Stimulated activated CD8-positive, alpha-beta memory T cell treated with anti-CD3 and anti-CD28 coated beads, Interleukin-7, amount 100 ng/mL, for 4 hours (primary cell): ENCODE measurements at places on chromosomes 6 and 20.
A peak's percentile ranks its signal among the peaks of the same experiment; 100 is the strongest.

- DNase-seq = no peak
Observed at GRCh38 chr6:160085226-160085625, 36.4 kb upstream of the SLC22A1 start.

DNA sequence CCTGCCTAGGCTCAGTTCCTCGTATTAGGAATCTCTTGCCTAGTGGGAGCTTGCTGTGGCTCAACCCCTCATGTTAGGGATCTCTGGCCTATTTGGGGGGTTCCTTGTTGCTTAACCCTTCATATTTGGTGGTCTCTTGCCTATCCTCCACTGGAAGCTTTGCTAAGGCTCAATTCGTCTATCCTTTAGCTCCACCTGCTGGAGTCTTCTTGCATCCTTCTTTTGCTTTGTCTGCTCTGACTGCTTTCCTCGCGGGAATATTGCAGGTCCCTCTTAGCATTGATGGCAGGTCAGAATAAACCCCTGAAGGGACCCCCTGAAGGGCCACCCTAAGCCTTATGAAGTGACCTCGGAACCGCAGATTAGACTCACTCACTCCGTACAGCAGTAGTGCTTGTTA lies 203.0 kb upstream of the TBX18 start:
- DNase-seq = no peak

- no peak for DNase-seq
Observed at GRCh38 chr20:40173872-40174271, 515.2 kb downstream of the MAFB start.

DNA sequence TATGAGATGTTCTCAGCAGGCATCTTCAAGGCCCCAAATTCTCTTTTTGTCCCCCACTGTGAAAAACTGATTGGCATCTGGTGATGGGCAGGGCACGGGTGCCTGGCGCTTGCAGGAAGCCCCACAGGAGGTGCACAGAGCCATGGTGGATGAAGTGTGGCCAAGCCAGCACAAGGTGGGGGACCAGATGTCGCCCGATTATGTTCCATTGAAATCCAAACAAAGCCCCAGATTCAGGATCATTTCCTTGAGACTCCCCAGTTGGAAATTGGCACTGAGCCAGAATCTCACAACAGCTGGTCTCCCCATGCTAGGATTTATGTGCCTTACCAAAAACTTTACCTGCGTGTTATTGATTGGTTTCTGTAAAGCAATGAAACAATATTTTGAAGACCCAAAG lies 186.1 kb downstream of the ADAT2 start:
- DNase-seq = no peak

GRCh38 chr6:40436685-40437604 lies 150.2 kb downstream of the LRFN2 start:
- no peak for DNase-seq

DNA sequence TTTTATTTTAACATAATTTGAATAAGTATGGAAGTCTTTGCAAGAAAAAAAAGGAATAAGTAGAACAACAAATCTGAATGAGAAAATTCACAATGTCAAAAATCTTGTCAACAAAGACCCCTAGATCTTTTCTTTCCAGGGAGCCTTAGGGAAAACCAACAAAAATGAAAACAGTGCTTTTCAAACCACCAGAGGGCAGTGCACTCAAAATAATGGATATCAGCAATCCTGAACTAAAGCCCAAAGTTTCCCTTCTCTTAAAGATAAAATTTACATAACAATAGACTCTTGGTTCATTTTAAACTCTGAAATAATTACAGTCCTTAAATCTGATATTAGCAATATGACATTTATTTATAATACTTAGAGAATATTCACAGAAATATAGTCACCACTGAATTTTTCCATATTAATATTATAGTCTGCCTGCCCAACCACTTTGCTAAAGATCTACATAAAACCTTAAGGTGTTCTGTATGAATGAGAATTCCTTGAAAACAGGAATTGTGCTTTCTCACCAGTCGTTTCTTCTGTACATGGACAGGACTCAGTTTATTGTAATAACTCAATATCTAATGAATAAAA lies 105.3 kb upstream of the BMP5 start:
- DNase-seq = no peak

- no peak for DNase-seq
Observed at GRCh38 chr20:50583442-50584150, 73.4 kb downstream of the PTPN1 start.

DNA sequence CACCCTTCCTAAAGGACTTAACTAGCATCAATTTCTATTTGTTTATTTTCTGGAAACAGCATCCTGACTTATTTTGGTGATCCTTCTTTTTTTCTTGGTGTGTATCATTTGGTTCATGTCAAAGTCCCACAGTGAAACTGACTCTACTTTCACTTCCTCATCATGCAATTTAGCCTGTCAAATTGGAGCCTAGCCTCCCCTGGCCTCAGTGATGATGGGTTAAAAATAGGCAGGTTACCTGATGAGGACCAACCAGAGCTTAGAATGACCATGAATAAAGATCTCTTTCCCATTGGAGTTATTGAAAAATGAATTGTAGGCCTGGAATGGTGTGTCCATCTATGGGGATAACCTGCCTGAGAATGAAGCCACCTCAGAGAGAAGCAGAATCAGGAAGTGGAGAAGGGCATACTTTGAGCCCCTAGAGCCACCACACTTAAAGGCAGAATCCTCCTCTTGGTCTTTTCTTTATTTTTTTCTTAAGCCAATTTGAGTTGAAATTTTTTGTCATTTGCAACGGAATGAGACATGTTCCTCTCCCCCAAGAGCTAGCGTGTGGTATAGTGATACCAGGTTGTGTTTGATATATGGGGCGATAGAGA lies 105.6 kb downstream of the BTBD3 start:
- no peak for DNase-seq

GRCh38 chr20:2132461-2132901 lies 30.9 kb downstream of the STK35 start:
- no peak for DNase-seq

DNA sequence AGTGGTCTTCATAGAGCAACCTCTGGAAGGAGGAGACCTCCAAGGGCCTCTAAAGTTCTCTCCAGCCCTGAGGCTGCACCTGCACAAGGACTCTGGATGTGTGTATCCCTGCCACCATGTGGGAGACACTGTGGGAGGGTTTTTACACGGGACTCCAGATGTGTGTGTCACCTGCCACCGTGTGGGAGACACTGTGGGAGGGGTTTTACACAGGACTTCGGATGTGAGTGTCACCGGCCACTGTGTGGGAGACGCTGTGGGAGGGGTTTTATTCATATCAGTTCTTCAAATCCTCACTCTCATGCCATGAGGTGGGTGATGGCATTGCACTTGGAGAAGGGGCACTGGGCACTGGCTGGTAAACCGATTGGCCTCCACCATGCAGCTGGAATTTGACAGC lies 90.2 kb upstream of the SSTR4 start:
- DNase-seq = no peak

DNA sequence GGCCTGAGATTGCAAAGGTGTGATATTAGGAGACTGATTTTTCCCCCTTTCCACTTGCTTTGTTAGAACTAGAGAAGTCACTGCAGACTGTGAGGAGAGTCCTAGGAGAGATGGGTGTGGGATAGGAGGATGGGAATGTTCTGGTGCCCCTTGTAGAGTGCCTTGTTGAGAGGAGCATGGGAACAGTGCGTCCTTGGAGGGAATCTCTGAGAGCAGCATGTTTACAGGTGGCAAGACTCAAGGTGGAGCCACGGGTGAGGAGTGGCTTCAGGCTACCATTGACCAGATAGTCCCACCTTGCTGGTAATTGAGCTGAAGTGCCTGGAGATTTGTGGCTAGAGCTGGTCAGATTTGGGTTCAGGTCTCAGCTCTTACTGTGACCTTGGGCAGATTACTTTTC lies 6.0 kb downstream of the PLCG1 start:
- DNase-seq = no peak

DNA sequence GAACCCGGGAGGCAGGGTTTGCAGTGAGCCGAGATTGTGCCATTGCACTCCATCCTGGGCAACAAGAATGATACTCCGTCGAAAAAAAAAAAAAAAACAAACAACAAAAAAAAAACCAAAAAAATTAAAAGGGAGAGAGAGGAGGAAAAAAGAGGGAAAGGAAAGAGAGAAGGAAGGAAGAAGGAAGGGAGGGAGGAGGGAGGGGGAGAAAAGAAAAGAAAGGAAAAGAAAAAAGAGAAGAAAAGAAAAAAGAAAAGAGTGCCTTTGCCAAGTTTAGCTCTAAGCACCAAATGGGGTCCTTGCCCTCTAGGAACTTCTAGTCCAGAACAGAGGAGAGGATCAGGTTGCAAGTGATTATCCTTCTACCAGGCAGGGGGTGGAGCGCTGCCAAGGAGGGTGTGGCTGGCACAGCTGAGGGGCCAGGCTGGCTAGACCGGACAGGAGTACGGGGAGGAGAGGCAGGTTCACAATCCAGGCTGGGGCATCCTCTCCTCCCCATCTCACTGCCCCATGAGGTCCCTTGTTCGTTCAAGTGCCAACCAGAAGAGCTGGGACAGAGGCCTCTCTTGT lies 19.1 kb downstream of the GNAS start:
- DNase-seq = no peak

DNA sequence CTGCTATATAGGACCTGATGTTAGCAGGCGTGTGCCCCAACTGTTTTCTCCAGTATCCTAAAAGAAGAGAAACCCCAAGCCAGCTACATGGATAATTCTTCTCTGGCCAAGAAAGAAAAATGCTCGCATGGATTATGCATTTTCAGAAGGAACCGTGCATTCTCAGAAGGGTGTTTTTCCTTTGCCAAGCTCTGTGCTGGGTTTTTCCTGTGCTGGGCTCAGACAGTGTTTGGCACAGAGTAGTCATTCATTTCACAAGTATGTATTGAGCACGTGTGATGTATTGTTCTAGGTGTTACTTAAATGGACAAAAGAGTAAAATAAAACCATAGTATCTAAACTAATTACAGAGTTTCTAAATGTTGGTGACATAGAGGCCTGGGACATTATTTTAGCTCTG lies 62.7 kb upstream of the ZNF133 start:
- no peak for DNase-seq

DNA sequence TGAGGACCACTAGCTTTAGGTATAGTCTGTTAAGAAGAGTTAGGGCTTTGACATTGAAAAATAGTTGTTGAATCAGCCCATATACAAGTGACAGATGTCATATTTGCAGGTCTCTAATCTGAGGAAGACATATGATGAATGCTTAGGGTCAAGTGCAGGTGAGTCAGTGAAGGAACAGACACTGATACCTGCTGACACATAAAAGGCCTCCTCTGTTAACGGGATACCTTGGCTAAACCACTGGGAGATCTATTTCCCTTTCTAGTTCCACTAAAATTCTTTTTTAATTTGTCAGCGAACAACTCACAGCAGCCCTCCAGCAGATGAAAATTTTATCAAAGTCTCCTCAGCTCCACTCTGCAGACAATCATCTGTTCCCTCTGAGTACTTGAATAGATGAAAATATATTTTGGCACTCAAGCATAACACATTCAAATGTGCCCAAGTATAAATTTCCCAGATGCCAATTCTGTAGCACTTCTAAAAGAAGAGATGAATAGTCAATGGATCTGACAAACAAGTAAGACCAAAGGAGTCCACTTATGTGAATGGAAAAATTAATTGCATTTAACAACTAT lies 154.0 kb downstream of the KIF16B start:
- no peak for DNase-seq

GRCh38 chr6:25027221-25027916 lies 91.6 kb upstream of the RIPOR2 start:
- DNase-seq = peak; percentile 47

GRCh38 chr6:159953091-159953601 lies 15.7 kb upstream of the IGF2R start:
- DNase-seq = no peak

DNA sequence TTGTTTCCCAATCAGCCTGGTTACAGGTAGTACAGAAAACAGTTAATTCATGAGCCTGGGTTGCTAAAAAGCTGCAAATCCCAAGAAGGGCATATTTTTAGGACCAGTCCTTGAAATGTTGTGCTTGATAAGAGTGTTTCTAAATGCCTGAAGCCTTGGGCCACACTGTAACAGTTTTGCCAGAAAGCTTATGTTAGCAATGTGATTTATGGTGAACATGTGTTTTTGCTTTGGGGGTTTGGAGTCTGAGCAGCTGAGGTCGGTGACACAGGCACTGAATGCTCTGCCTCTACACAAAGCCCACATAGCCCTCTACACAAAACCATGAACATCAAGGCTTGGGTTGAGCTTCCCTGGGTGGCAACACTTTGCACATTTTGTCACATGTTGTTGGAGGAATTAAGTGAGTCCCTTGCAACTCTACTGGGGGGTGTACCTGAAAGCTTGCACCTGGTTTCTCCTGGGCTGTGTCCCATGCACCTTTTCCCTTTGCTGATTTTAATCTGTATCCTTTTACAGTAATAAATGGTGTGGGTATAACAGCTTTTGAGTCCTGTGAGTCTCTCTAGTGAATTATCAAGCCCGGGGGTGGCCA lies 22.2 kb downstream of the AHI1 start:
- DNase-seq = no peak

- DNase-seq = no peak
Observed at GRCh38 chr20:47038566-47039560, 144.2 kb downstream of the EYA2 start.

DNA sequence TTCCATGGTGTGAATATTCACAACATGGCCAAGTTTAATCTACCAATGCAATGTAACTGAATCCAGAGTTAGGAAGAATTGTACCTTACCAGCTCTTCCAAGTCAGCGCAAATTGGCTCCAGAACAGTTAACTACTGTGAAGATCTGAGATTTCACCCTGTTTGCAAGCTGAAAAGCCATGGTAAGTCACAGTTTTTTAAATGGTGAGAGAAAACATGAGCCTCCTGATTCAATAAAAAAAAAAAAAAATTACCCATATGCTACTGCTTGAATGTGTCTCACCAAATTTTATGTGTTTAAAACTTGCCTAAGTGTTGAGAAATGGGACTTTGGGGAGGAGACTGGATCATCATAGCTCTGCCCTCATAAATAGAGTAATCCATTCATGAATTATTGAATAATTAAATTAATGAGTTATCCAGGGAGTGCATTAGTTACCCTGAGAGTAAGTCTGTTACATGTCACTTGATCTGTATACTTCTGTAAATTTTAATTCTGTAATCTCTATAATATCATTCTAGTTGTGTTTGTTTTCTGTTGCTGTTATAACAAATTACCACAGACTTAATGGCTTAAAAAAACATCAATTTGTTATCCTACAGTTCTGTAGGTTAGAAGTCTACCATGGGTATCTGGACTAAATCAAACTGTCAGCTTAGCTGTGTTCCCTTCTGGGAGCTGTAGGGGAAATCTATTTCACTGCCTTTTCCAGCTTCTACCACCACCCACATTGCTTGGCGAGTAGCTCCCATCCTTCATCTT lies 1355.9 kb downstream of the GRIK2 start:
- DNase-seq = no peak

DNA sequence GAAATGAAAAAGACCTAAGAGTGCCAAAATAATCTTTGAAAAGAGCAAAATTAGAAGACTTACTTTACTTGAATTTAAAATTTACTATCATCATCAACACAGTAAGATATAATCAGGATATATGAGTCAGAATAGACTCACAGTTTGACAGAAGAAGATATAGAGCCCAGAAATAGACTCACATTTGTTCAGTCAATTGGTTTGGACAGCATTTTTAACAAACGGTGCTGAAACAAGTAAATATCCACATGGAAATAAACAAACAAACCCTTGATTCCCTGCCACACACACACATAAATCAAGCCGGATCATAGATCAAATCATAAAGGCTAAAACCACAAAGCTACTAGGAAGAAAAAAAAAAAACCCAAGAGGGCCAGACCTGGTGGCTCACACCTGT lies 291.1 kb downstream of the ADGRG6 start:
- DNase-seq = no peak
